Stimulated activated memory B cell treated with anti-CD40 and anti-IgM and Interleukin-4, amounts not matched to agents 10 μg/mL and 1 μg/mL and 100 μg/mL, for 72 hours (primary cell): ENCODE measurements at places on chromosomes 13 and 19.

DNA sequence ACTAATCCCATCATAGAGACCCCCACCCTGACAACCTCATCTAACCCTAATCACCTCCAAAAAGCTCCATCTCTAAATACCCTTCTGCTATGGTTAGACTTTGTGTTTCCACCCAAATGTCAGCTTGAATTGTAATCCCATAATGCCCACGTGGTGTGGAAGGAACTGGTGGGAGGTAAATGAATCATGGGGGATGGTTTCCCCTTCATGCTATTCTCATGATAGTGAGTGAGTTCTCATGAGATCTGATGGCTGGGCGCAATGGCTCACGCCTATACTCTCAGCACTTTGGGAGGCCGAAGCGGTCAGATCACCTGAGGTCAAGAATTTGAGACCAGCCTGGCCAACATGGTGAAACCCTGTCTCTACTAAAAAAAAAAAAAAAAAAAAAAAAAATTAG is 2.6 kb downstream of the VMAC start:
- no peak for ATAC-seq

DNA sequence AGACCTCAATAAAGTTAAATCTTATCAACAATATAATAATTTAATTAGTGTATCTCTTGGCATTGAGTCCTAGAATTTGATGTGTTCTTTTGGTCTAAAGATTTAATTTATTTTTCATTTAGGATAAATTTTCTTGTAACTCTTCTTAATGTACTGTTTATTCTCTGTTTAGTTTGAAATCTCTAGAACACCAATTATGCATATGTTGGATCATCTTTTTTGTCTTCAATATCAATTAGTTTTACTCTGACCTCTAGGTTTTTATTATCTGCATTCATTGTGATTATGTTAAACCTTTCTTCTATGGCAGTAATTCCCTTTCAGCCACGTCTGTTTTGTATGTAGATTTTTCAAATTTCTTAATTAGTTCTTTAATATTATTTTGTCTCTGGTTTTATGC is 93.8 kb upstream of the ARHGEF7 start:
- no peak for ATAC-seq

- ATAC-seq, result no peak
Measured at GRCh38 chr13:41286370-41286769, 23.0 kb upstream of the MTRF1 start.

DNA sequence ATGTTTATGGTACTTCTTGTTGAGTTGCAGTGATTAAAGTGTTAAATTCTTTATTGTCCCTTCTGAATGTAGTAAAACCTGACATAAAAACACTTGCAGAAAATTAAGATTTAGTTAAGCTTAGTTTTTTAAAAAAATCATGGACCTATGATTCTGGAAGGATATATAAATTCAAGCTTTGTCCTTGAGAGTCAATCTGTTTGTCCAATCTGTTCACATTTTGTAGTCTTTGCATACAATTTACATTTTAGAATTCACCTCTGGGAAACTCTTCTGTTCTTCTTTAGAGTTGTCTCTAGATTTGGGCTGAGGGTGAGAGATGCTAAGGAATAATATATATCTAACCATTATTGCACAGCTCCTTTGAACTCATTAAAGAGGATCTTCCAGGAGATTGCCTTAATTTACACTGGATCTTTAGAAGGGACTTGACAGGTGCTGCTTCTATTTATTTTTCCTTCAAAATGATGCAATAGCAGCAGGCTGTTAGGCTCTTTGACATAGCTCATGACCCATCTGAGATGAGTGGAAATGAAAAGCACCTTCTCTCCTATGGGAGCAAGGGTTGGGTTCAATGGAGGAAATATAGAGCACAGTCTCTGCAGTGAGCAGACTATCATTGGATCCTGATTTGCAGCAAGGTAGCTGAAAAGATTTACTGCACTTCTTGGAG is 433.9 kb downstream of the GPC6 start:
- ATAC-seq, result no peak

DNA sequence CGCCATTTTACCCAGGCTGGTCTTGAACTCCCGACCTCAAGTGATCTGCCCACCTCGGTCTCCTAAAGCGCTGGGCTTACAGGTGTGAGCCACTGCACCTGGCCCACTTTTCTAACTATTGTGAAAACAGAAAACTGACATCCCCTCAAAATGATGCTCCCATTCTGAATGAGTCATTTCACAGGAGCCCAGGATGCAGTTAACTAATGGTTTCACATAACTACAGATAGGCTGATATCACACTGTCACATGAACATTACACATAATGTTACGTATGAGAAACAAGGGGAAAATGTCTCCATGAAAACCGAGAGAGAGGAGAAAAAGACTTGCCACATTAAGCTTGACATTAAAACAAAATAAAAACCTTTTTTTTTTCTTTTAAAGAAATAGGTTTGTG is 37.5 kb downstream of the N4BP2L2 start:
- ATAC-seq, result no peak

DNA sequence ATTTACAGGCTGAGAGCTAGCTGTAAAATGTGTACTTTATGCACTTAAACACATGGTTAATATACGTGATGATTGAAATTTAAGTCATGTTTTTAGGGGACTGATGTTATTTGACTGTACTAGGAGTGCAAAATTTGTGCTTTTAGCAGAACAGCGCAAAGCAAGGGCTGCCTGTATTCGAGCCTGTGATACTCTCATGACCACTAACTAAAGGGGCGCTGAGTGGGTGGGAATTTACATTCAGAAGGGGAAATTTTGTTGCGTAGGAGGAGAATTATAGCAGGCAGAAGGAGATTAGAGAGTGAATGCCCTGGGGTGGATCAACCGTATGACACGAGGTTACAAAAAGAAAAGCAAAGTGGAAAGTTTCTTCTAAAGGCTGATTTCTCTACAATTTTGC is 271.8 kb upstream of the HTR2A start:
- ATAC-seq, result no peak

- no peak for ATAC-seq
Measured at GRCh38 chr13:28394422-28394821, 100.5 kb downstream of the FLT1 start.
